Thyroid gland (tissue), 4 donors: ENCODE measurements at places on chromosomes 5 and 9. TPM values are rescaled to one million over a fixed set of nuclear protein-coding genes. Genes with fewer than 3 reads are reported as not detected.
A peak's percentile ranks its signal among the peaks of the same experiment; 100 is the strongest.

DNA sequence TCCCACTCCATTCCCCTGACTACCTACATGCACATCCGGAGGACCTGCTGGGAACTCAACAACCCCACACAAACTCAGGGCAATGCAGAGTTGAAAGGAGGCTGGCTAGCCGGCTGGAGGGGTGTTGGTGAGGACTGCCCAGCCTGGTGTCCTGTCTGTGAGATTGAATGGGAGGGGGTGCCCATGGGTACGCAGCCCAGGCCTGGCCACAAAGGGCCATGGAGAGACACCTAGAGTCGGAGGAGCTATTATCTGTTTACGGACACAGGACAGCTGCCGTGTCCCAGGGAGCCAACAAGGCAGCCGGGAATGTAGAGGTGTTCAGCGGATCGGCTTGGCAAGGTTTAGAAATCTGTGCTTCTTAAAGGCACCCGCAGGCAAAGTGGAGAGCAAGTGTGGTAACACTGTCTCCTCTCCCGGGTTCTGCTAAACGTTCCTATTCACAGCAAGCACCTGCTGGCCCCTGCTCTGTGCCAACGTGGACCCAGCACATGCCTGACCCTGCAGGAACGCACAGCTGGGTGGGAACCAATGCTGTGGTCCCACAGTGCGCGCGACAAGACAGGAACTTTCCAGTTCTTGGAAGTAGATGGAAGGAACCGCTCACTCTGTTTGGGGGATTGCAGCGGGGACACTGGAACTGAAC is 166.7 kb downstream of the DAB2IP start:
- DNase-seq = no peak

Gene PCDHB16
- 4.8 TPM for total RNA-seq

Gene PCDHB15
- 4.9 TPM for total RNA-seq

DNA sequence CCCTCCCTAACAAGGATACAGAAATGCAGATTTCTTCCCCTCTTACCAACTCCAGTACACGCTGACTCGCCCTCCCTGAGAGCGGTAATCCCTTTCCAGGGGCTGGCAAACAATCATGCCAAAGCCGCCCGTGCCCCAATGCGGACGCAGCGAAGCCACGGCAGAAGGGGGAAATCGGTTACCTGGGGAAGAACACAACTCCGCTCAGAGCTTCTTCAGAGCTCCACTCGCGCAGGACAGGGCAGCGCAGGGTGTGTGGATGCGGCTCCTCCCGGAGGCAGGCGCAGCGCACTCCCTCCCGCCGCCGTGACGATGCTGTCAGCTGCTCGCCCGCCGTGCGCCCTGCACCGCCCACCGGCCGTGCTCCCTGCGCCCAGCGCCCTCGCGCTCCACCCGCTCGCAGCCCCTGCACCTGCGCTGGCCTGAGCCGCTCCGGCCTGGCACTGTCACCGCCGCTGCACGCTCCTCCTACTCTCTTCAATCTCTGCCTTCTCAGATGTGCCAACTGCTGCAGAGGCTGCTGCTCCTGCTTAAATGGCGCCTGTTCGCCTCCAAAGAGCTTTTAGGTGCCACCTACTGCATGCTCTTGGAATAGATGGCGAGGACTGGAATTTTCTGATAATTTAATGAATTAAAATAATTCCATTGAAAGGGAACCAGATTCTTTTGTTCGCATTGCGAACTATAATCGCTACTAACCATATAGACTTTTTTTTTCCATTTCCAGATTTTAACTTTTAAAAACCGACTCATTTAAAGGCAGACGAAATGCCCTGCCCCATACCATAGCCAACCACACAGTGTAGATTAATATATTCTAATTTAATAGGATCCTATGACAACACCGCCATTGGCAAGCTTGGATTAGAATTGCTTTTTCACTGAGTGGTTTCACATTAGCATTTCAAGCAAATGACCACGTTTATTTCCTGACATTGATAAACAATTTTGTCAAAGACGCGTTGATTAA is at the start of gene DIRAS2:
Gene DIRAS2 (minus strand): TSS at position 255 of the 970 bp plus-strand sequence. CDS start 28,997 bp downstream, outside the sequence.
- peak; percentile 96 for DNase-seq

Gene FAM221B
- total RNA-seq = not detected

DNA sequence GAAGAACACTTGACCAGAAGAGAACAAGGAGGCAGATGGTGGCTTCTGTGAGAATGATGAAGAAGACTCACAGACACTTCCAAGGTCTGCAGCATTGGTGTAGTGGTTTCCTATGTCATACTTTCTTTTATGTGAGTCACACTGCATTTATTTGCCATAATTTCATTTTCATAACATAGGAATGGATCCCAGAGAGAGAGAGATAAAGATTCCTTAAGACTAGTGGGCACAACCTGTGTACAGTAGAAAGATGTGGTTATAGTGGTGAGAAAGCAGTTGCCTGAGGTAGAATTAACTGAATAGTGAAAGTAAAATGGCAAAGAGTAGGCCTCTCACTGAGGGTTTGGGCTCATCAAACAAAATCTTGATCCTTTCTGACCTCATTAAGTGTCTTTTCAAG is 7.6 kb upstream of the CCDC152 start:
- no peak for DNase-seq

Gene ZDHHC11
- 3.0 TPM for total RNA-seq

DNA sequence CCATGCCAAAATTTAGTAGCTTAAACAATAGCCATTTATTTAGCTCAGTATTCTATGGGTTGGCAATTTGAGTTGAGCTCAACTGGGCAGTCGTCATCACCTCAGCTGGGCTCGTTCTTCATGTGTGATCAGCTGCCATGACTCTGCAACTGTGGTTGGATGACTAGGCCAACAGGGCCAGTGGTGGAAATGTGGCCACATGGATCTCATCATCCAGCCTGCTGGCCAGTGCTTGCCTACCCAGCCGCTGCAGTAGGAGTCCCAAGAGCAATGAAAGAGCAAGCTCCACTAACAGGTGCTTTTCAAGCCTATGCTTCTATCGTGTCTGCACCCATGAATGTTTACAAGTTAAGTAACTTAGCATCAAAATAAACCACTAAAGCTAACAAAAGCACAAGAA is 158.0 kb downstream of the ATPSCKMT start:
- DNase-seq = no peak

DNA sequence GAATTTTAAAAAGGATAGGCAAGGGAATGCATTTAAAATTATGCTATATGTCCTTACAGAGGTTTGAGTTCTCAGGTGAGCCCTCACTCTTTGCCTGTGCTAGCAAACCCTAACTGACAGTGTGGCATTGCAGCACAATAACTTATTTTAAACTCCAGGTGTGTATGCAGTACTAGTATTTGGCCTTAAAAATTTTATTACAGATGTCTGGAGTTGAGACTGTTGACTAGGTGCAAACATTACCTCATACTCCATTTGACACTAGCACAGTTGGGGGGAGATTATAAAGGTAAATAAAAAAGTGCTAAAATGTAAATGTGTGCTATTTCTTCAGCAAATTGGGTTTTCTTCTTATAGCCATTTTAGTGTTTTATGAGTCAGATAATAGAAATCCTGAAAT is 407.7 kb downstream of the SH3GL2 start:
- DNase-seq = no peak

- DNase-seq = no peak
These were observed 109.8 kb downstream of the HMHB1 start for GRCh38 chr5:143921525-143922311.

Gene ADAMTS16
- 1.0 TPM for total RNA-seq

GRCh38 chr9:86471171-86471815 is 117.1 kb upstream of the TUT7 start:
- DNase-seq = no peak

Gene DMRT2
- total RNA-seq = not detected

GRCh38 chr5:126031989-126032716 is 391.1 kb upstream of the GRAMD2B start:
- DNase-seq = peak; percentile 34

DNA sequence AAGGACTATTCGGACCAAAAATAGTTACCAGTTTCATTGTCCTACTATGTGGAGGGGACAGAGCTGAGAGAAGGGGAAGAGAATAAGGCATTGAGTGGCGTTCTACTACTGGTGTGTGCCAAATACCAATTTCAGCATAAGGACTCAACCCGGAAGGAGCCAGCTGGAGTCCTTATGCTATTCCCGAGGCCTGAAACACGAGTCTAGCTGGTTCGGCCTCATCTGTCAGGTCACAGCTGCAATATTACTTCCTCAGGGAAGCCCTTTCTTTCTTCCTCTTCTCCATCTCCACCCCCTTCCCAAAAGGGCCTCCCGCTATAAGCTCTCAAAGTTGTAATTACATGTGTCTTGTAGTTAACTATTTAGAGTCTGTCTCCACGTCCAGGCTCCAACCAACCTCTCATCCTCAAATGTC is 20.5 kb upstream of the FER start:
- DNase-seq = peak; percentile 31

GRCh38 chr9:70442328-70442848 is 27.9 kb upstream of the KLF9 start:
- DNase-seq = no peak

GRCh38 chr5:89452081-89452480 is 569.1 kb upstream of the MEF2C start:
- DNase-seq = no peak

DNA sequence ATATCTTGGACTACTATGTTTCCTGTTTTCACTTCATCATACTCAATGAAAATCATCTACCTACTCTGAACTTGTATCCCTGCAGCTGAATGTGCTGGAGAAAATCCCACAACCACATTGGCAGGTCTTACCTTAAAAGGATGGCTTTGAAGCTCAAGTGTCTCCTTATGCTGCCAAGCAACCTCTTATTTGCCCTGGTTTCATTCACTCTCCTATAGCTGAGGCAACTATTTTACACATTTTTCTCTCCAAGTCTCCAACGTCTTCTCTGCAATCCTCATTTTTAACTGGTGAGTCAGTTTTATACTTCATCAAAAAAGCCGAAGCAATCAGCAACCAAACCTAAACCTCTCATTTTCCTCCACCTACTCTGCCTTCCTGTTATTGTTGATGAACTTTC is 49.7 kb downstream of the POU4F3 start:
- no peak for DNase-seq

GRCh38 chr5:112929336-112930081 is 7.5 kb upstream of the REEP5 start:
- no peak for DNase-seq

Gene SECISBP2
- 93.1 TPM for total RNA-seq

Gene SCGB3A2
- not detected for total RNA-seq

Gene HAUS6
- total RNA-seq = 8.1 TPM
